PC-3 (cell line): ENCODE measurements at places on chromosomes 5 and 9. TPM values are rescaled to one million over a fixed set of nuclear protein-coding genes. Genes with fewer than 3 reads are reported as not detected.

DNA sequence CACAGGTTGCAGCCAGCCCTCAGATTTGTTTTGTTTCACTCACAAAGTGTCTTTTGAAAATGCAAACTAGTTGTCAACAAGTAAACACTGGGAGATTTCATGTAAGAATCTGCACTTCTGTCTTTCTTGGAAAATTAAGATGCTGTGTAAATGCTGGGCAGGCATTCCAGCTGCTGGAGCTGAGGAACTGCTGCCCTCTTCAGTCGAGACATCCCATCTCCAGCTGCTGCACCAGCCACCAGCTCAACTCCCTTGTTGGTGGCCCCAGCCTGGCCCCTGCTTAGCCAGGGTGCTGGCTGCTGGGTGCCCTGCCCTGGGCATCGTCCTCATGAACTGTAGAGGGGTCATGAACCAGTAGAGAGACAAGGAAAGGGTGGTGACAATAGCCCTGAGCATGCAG, 33.1 kb upstream of the AFAP1L1 start:
- no peak for DNase-seq
- no peak overlapping the region for H3K4me3 ChIP-seq
- H3K27me3 ChIP-seq = no peaks in the 10 kb centered on the region
- H3K36me3 ChIP-seq = peaks cover 7% of the 10 kb centered on the region; the same call in 1 of the 2 replicates

GRCh38 chr9:127095411-127095810, 27.0 kb downstream of the ANGPTL2 start:
- H3K36me3 ChIP-seq = no peaks in the 10 kb centered on the region
- no peak for DNase-seq

- H3K27me3 ChIP-seq = no peaks in the 10 kb centered on the region
- H3K27ac ChIP-seq = no peak overlapping the region
- no peak for DNase-seq
- no peak overlapping the region for H3K4me3 ChIP-seq
- no peaks in the 10 kb centered on the region for H3K36me3 ChIP-seq
- H3K4me1 ChIP-seq = no peaks in the 10 kb centered on the region
These were observed 100.1 kb upstream of the LRRTM2 start for GRCh38 chr5:138975098-138975847.

The RNF183 gene
- total RNA-seq = not detected in 2 replicates

- peak; percentile 40 for DNase-seq
- no peak overlapping the region for H3K4me3 ChIP-seq
- no peaks in the 10 kb centered on the region for H3K36me3 ChIP-seq
- H3K27me3 ChIP-seq = no peaks in the 10 kb centered on the region
These were observed 232.2 kb downstream of the PDE4D start for GRCh38 chr5:59661311-59661710.

- no peaks in the 10 kb centered on the region for H3K27me3 ChIP-seq
- H3K27ac ChIP-seq = no peak overlapping the region
- no peak overlapping the region for H3K4me3 ChIP-seq
- H3K36me3 ChIP-seq = no peaks in the 10 kb centered on the region
These were observed 68.8 kb upstream of the NTRK2 start for GRCh38 chr9:84600739-84601138.

GRCh38 chr5:66818935-66819328, 222.7 kb downstream of the MAST4 start:
- no peaks in the 10 kb centered on the region for H3K4me1 ChIP-seq
- no peaks in the 10 kb centered on the region; the same call in 1 of the 2 replicates for H3K36me3 ChIP-seq
- H3K27ac ChIP-seq = no peak overlapping the region
- DNase-seq = no peak

- H3K4me1 ChIP-seq = no peaks in the 10 kb centered on the region
- no peak overlapping the region for H3K4me3 ChIP-seq
- no peak overlapping the region for H3K27ac ChIP-seq
- DNase-seq = no peak
- no peaks in the 10 kb centered on the region for H3K36me3 ChIP-seq
These were observed 452.5 kb downstream of the GADD45G start for GRCh38 chr9:90057361-90057760.
